ENCODE measurements at places on chromosomes 1 and 21.

DNA sequence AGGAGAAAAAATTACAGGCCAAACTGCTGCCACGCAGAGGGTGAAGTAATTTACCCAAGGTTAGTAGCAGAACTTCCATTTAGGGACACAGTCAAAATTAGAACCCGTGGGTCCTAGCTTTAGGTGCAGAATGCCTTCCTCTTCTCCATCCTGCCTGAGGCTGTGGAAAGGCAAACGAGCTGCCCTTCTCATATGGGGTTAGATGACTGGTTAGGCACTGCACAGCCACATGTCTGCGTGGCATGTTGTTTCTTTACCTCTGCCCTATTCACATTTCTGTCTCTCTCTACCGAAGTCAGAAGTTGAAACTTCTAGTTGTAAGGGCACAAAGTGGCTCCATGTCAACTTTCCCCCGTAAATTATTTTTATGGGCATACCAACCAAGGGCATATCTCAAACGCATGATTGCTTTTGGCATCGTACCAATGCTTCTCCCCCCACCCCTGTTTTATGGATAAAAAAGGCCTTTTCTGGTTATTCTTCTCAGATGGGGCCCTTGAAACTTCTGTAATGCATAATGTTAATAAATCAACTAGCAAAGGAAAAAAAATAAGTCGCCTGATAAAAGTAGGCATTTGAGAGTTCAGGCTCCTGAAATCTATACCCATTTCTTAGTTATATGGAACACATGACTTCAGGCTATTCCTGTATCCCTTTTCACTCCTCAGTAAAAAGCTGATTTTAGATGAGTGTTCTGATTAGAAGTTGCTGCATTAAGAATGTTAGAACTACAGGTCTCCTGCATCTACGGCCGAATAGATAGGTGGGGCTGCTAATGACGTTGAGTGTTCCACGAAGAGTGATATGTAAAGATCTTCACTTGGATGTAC lies 139.6 kb upstream of the NRIP1 start:
- DNase-seq: no peak

DNA sequence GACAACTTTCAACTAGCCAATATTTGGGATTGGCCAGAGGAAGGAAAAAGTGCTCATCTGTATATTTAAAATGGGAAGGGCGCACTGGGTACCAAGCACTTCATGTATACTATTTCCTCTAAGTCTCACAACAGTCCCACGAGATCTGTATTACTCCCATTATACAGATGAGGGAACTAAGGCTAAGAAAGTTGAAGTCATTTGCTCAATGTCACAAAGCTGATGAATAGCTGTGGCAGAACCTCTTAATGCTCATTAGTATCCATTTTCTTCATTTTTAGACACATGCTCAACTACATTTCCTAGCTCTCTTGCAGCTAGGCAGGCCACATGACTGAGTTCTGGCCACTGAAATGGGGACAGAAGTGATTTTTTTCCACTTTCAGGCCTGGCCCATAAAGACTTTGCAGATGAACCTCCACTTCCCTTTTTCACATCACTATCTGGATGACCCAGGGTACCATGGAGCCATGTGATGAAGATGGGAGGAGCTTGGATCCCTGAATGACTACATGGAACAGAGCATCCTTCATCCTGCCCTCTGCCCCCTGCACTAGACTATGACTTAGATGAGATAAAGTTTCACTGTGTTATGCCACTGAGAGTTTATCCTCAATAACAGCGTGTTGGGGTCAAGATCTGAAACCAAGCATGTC lies 31.8 kb downstream of the ATF3 start:
- peak; percentile 9 for DNase-seq

DNA sequence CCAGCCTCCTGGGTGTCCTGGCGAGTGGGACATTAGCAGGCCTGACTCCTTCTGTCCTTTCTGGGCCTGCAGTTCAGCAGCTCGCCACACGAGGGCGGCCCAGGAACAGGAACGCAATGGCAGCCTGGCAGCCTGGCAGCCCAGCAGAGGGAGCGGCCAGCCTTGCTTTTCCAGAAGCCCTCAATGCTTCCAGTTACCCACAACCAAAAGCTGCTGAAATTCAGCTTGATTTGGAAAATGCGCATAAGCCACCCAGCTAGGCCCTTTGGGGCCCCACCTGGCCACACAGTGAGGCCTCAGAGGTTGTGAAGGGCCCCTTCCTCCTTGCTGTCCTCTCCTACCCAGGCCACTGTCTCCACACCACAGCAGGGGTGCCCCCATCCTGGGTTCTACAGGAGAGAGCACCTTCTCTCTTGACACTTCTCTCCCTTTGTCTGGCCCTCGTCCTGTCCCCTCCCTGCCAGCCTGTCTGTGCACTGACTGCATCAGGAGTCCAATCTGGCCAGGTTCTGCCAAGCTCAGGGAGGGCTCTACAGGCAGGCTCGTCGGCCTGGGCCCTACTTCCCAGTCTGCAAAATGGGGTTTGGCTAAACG lies 103.4 kb upstream of the VAMP3 start:
- peak; percentile 77 for DNase-seq

- DNase-seq: no peak
These were observed 190.1 kb downstream of the HIVEP3 start for GRCh38 chr1:41728403-41729202.

- DNase-seq: no peak
These were observed 11.4 kb downstream of the VAV3 start for GRCh38 chr1:107953556-107953955.

DNA sequence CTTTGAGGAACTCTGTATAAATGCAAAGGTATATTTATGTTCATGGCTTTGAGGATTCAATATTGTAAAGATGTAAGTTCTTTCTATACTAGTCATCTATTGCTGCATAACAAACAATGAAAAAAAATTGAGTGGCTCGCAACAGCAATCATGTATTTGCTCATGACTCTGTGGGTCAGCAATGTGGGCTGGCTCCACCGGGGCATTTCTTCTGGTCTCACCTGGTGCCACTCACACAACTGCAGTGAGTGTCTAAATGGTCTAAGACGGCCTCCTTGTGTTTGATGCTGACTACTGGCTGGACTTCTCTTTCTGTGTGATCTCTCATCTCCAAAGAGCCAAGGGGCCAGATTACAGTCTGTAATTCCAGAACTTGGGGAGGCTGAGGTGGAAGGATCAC lies 45.1 kb upstream of the EXO1 start:
- no peak for DNase-seq

DNA sequence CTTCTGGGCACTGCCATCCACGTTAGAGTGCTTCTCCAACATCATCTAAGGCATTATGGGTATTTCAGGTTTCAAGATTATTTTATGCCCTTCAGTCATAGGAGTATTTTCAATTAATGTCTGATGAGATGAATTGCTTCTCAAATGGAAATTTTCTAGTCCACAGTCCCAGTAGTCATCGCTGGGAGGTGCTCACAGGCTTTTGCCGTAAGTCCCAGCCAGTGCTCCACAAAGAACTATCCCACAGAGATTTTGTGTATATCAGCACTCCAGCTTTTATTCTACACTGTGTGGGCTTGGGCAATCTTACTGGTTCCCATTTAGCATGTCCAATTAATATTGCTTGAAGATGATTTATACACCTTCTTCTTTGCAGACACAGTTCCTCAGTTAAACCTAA lies 61.0 kb downstream of the SMYD2 start:
- DNase-seq: no peak

DNA sequence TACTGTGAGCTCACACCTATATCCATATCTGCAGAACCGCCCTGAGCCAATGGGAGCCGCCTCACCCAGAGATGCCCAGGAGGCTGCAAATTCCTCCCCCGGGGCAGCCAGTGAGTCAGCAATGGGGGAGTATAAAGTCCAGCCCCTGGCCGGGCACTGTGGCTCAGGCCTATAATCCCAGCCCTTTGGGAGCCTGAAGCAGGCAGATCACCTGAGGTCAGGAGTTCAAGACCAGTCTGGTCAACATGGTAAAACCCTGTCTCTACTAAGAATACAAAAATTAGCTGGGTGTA lies 5.0 kb upstream of the CLCNKB start:
- no peak for DNase-seq

DNA sequence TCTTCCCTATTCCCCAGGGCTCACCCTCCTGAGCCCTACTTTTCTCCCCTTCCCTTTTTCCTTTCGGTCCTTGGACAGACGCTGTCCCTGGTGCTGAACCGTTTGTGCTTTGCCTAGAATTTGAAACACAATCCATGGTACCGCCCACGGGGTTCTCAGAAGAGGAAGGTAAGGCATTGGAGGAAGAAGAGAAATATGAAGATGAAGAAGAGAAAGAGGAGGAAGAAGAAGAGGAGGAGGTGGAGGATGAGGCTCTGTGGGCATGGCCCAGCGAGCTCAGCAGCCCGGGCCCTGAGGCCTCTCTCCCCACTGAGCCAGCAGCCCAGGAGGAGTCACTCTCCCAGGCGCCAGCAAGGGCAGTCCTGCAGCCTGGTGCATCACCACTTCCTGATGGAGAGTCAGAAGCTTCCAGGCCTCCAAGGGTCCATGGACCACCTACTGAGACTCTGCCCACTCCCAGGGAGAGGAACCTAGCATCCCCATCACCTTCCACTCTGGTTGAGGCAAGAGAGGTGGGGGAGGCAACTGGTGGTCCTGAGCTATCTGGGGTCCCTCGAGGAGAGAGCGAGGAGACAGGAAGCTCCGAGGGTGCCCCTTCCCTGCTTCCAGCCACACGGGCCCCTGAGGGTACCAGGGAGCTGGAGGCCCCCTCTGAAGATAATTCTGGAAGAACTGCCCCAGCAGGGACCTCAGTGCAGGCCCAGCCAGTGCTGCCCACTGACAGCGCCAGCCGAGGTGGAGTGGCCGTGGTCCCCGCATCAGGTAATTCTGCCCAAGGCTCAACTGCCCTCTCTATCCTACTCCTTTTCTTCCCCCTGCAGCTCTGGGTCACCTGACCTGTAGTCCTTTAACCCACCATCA lies 10.4 kb downstream of the BCAN start:
- peak; percentile 75 for DNase-seq

GRCh38 chr1:60863131-60863530 lies 219.2 kb upstream of the NFIA start:
- DNase-seq: no peak

Measured in Kasumi-1 (cell line).